ENCODE measurements at places on chromosomes 1 and 21.
A peak's percentile ranks its signal among the peaks of the same experiment; 100 is the strongest.

GRCh38 chr1:66617362-66618184, 83.6 kb downstream of the SGIP1 start:
- no peak for DNase-seq

DNA sequence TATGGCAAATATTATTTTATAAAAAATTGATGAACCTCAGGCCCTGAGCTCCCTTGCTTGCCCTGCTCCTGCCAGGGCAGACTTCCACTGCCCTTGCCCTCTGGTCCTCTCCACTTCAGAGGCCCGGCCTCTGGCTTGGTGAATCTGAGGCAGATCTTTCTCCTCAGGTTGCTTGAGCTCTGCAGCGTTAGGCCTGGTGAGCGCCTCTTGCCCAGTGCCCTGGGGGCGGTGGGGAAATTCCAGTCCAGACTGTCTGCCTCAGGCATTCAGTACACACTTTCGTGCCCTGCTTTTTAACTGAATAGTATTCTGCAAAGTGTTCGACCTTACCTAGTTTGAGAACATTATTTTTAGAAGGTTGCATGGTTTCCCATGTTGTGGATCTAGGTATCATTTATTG, 98.2 kb downstream of the PCBP3 start:
- no peak for DNase-seq

DNA sequence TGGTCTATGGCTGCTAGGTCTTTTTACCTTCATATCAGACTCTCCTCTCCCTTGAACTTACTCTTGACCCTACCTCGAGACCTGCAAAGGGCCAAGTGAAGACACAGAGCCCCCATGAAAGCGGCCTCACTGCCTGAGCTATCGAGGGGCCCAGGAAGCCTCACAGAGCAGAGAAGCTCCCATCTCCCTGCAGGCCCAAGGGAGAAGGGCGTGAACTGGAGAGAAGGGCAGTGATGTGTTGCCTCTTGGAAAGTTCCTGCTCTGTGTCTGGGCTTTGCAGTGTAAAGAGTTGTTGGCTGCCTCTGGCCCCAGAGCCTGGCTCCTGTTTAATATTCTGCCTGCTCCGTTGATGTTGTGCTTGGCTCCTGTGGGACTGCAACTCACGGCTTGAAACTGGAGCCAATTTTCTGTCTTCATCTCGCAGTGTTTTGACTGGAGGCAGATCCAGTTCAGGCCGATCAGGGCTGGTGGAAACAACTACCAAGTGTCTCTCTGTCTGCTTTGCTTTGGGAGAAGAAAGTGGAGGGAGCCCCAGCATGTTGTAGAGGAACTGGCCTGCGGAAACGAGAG, 4.3 kb downstream of the SERTAD4 start:
- DNase-seq: peak; percentile 78

DNA sequence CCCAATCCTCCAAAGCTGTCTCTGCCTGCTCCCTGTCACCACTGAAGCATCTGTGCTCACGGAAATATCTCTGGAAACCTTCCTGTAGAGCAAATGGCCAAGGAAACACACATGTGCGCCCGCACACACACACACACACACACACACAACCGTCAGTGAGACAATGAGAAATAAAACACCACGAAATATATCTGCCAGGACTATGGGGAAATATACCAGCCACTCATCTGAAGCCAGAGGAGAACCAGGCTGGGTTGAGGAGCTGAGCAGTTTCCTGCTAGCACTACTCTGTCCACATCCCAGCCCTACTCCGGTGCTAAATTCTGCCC, 25.1 kb upstream of the PLXNA2 start:
- no peak for DNase-seq

- DNase-seq: peak; percentile 43
Measured at GRCh38 chr1:52127181-52128180, 14.4 kb upstream of the ZFYVE9 start.

DNA sequence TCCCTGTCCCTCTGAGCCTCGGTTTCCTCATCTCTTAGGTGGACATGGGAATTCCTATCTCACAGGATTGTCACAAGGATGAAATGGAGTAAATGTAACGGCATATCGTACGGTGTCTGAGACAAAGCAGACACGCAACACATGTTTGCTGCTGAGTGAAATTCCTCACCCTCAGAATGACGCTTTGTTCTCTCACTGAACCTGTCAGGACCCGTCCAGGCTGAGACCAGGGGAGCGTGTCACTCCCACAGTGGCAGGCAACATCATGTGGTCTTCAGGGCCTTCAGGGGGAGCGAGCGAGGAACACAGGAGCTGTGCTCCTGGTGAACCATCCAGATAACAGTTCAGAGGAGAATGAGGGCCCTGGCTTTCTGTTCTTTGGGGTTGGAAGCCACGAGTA, 74.2 kb downstream of the TOMM20 start:
- DNase-seq: no peak

DNA sequence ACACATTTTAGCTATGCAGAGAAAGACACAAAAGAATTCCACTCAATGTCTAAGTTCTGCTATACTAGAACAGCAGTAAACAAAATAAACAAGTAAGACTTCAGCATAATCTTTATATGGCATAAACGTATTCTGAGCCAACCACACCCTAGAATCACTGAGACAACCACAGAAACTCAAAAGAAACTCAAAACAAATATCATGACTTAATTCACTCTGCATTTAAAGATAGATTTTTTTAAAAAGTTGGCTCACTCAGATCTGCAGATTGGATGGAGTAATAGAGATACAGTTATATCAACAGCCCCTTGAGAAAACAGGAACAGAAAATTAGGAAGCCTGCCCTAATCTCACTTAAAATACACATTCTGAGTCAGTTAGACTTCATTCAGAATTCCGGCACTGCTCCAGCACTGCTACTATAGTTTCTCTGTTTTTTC, 95.0 kb downstream of the COL24A1 start:
- DNase-seq: no peak

GRCh38 chr21:42690586-42690985, 37.2 kb downstream of the PDE9A start:
- DNase-seq: no peak

DNA sequence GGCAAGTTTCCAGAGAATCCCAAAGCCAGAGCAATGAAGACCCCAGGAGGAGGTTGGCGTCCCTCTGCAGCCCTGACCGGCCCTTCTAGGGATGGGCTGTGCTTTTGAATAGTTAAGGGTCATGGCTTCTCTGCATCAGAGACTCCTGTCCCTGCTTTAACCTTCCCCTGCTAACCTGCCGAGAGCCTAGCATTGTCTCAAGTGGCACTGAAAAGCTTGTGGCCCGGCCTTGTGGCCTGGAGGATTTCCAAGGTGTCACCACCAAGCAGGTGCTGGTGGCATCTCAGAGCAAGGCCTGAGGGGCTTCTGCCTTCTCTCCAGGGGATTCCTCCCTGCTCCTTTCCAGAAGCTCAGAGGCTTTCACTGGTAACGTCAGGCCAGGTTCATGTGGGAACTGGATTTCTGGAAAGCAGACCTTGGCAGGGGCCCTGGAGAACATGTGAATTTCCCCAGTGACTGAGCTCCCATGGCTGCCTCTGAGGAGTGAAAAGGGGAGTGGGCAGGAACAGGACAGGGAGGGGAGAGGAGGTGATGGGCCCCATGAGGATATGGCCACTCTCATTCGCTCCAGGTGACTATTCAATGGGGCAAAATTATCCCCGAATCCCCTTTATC, 409.9 kb downstream of the PTPRU start:
- no peak for DNase-seq

DNA sequence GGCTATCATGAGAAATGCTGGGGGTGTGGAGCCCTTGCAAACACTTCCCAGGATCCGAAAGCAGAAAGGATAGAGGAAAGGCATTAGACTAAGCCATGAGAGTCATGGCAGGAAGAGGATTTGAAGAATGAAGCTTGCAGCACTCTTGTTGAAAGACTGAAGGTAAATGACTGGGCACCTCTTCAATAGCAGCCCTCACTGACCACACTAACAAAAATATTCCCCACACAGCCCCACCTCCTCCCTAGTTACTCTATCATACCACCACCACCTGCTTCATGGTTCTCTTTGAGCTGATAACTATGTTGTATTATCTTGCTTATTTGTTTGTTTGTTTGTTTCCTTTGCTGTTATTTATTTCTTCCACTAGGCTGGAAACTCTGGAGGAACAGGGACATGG, 13.2 kb upstream of the ATP1A1 start:
- DNase-seq: no peak

DNA sequence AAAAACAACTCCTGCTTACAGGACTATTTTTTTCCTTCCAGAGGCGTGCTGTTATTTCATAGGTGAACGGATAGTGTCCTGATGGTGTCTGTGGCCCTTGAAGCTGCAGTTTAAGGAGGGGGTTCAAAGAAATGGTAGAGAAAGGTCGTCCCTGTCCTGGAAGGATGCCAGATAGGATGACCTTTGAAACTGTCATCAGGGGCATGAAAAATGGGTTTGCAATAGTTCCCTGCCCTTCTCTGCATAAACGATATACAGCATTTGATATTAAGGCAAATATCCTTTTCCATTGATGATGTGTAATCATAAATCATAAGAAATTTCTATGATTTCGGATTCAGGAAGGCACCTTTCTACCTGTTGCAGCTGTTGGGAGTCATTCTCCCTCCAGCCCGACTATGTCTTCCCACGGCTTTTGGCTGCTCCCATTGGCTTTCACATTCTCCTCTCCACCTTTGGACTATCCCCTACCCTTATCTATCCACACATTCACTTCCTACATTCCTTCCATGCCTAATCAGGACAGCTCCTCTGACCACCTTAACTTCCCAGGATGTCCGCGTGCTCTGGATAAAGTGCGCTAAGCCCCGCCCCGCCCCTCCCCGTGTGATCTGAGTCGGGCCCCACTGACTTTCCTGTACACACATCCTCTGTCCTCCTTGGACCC, 209.8 kb downstream of the DISC1 start:
- no peak for DNase-seq

DNA sequence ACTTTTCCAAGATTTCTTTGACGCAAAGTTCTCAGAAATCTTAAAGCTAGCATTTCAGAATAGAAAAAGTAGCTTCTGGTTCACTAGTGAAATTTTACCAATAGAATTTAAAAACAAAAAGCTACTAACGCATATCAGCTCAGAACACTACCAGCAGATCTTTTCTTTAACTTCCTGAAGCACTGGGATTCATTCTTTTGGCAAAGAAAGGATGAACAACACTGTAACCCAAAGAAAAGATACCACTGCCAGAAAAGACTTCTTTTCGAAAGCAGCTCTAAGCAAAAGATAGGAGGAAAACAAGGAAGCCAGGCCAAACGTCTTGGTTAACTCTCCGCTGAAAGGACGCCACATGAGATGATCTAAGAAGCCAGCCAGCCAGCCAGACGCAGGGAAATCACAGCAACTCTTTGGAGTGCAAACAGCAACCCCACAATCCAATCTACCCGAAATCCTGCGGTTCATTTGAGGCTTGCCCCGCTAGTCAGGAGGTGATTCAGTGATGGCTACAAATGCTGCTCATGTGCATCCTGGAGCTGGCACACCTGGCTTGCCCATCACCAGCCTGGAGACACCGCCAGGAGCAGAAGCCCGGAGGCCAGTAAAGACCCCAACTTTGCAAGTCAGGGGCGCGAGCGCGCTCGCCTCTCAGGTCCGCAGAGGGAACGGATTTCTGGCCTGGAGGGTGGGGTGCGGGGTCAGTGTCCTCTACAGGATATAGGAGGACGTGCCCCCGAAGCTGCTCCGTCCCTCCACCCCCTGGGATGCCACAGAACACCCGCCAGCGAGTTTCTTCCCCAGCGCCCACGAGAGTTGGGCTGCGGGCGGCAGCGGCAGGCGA, 812 bp downstream of the NBPF1 start:
- DNase-seq: peak; percentile 65

GRCh38 chr1:34617321-34618118, 137.3 kb upstream of the GJB5 start:
- no peak for DNase-seq

DNA sequence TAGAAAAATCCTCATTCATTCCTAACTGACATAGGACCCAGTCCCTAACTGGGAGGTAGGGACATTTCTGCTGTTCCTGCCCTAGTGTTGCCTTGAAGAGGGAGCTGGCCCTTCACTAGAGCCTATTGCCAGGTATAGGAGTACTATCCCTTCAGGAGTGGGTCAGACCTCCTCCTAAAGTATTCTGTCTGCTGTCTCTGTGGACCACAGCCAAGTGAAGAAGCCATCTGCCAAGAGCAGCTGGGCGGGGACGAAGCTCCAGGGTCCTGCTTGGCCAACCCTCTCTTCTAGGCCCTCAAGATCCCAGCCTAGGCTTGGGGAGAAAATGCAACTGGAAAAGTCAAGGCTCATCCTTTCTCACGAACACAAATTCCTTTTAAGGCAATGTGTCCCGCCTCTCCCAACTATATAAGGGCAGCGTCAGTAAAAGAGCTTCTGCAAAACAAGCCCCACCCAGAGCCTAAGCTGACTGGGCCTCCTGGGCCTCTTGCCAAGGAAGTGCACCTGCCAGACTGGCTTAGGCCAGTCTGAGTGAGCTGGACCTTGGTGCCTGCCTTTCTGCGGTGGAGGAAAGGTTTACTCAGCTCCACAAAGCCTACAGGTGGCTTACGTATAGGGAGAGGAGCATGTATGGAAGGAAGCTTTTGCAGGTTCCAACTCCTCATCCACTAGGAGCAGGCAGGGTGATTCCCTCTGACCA, 638 bp upstream of the TUFT1 start:
- DNase-seq: peak; percentile 76

GRCh38 chr1:42228938-42229337, 64.4 kb upstream of the GUCA2A start:
- no peak for DNase-seq

DNA sequence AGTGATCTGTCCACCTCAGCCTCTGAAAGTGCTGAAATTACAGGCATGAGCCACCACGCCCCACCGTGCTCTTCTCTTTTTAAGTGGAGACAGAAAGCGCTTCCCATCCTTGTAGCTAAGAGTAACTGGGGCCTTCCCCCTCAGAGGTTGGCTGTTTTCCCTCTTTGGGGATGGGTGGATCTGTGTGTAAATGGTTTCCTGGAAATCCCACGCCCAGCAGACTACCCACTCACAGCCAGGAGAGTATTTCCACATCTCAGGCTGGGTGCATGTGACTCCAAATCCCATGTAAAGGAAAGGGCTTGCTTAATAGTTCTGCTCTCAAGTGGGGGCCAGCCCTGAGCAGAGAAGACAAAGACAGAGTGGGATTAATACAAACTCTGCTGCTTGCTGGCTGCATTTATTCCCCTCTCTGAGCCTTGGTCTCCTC, 19.6 kb upstream of the TCEA3 start:
- no peak for DNase-seq

DNA sequence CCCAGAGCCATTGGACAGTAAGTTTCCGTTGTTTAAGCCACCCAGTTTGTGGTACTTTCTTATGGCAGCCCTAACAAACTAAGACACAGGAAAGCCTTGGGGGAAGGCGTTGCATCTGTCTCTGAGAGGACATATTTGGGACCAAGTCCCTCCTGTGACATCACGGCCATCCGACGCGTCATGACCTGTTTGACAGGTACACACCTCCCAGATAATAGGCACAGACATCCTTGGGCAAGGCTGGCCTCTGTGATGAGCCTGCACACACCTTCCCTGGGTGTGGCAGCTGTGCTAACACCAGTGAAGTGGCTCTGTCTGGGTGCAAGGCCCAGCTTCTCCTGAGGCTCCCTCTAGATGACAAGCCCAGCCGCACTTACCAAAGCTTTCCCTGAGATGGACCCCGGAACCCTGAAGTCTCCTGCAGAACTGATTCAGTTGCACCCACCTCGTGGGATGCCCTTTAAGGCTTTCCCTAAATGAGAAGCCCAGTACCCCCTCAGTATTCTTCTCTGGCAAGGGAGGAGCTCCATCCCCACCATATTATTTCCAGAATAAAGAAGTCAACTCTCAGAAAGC, 136.5 kb downstream of the ZSCAN20 start:
- no peak for DNase-seq
